Sciatic nerve (tissue), 2 donors: ENCODE measurements at places on chromosomes 3 and 15. TPM values are rescaled to one million over a fixed set of nuclear protein-coding genes. Genes with fewer than 3 reads are reported as not detected.

DNA sequence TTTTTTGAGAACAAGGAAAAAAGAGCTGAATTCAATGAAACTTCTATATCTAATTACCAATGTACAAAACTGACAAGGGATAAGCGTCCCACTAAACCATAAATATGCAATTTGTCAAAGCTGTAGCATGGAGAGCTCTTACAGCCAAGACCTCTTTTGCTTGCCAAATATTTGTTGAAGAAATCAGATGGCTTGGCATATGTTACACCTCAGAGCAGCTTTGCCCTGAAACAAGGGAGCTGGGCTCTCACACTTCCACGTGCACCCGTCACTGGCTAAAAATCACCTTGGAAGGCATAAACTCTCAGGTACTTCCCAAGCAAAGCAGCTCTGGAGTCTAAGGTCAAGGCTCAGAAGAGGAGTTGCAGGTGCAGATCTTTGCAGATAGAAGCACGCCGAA is 324.7 kb upstream of the SLCO3A1 start:
- no peak for DNase-seq

GRCh38 chr3:33313331-33313730 is 36.1 kb downstream of the FBXL2 start:
- no peak for DNase-seq

DNA sequence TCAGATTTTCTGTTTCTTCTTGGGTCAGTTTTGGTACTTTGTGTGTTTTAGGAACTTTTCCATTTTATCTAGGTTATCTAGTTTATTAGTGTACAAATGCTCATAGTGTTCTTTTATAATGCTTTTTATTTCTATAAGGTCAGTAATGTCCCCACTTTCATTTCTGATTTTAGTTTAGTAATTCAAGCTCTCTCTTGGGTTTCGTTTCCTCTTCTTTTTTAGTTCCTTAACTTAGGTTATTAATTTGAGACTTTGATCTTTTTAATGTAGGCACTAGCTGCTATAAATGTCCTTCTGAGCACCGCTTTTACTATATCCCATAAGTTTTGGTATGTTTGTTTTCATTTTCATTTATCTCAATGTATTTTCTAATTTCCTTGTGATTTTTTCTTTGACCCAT is 27.0 kb upstream of the CD200R1L start:
- no peak for DNase-seq

GRCh38 chr3:181725830-181726229 is 14.1 kb downstream of the SOX2 start:
- no peak for DNase-seq

The RARRES1 gene
- total RNA-seq = 264 TPM

The FANCD2 gene
- 3.8 TPM for total RNA-seq

GRCh38 chr3:55524565-55525244 is 37.6 kb upstream of the WNT5A start:
- no peak for DNase-seq

The IL17RD gene
- total RNA-seq = 14.8 TPM

- peak; percentile 66 for DNase-seq
Measured at GRCh38 chr3:194686816-194687637, 1.3 kb downstream of the FAM43A start.

DNA sequence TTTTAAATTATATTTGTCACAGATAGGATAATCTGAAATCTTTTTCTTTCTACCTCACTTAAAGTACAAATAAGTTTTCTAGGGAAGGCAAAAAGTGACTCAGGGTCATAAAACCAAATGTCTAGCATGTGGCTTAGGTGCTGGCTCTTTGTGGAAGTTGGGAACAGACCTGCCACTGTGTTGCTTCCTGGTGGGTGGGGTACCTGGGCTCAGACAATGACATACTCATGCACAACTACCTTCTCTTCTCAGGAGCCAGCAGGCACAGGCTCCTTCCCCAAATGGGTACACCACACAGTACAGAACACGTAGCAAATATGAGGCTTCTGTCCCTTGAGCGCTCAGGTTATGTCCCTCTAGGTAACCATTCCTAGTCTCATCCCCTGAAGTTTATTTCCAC is 40.1 kb upstream of the MUC13 start:
- DNase-seq = no peak

DNA sequence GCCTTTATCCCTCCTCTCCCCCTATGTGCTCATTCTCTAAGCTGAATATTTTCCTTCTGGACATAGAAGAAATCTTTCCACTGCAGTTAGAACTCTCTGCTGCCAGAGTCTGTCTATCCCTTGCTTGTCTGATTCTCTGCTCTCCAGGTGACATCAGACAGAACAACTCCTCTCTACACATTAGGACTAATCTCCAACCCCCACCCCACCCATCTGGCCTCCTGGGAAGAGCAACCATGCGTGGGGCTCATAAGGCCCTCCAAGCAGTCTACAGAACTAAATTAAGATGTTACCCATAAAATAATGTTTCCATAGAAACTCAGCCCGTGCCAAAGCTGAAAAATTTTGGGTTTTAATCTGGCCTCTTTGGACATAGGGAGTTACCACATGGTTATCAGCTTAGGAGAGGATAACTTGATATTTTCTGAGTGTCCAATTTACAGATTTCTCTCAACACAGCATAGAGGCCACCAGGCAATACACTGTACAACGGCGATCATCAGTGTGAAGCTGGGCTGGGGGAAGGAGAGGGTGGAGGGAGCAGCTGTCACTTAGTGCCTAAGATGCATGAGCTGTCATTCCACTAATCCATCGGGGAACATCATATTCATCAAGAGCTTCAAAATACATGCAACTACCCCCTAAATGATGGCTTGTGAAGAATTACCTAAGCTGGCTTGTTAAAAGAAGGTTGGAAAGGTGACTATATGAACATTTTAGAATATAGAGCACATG is 199.4 kb downstream of the CLSTN2 start:
- DNase-seq = no peak

DNA sequence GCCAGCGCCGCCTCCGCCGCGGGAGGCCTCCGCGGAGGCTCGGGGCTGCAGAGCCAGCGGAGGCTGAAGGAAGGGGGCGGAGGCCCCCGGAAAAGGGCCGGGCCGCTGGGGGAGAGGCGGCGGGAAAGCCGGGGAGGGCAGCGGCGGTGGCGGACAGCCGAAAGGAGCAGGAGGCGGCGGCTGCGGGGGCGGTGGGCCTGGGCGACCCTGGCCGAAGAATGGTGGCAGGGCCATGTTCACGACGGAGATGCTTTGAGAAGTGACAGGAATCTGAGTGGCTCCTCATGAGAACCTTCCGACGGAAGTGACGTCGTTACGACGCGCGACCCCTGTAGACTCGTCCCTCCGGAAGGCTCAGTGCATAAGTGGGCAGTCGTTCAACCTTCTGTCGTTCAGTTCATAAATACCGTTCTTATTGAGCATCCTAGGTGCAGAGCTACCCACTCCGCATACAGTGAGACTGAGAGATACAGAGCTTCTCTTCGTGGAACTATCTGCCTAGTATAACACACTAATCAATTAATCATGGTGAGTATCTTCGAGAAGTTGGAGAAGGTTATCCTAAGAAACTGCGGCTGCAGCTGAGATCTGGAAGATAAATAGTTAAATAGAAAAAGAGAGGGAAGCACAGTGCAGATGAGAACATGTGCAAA is at the start of gene PDCD7:
Gene PDCD7 (minus strand): TSS at position 261 of the 653 bp plus-strand sequence. CDS start 27 bp downstream, at position 234.
- peak; percentile 91 for DNase-seq

The ZIC1 gene
- total RNA-seq = 3.8 TPM

DNA sequence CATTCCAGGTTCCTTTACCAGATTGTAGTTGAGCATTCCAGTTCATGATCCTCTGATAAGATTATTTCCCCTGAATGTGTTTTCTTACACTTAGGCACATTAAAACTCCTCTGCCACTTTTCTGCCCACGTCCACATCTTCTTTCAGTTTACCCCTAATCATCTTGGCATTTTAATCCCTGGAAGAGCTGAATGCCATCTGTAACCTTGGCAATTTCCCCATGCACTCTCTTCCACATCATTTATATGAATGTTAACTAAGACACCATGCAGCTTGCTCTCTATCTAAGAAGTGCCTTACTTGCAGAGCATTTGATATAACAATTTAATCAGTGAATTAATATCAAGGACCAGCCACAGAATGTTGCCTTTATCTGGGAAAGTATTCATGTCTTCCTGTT is 25.8 kb downstream of the TIMP4 start:
- DNase-seq = no peak

- peak; percentile 97 for DNase-seq
Measured at GRCh38 chr3:143001369-143002082, at the start of gene U2SURP. TSS of gene U2SURP (plus strand) at chr3:143001570. CDS start at chr3:143001629, 59 bp downstream.

The PCLAF gene
- not detected for total RNA-seq

DNA sequence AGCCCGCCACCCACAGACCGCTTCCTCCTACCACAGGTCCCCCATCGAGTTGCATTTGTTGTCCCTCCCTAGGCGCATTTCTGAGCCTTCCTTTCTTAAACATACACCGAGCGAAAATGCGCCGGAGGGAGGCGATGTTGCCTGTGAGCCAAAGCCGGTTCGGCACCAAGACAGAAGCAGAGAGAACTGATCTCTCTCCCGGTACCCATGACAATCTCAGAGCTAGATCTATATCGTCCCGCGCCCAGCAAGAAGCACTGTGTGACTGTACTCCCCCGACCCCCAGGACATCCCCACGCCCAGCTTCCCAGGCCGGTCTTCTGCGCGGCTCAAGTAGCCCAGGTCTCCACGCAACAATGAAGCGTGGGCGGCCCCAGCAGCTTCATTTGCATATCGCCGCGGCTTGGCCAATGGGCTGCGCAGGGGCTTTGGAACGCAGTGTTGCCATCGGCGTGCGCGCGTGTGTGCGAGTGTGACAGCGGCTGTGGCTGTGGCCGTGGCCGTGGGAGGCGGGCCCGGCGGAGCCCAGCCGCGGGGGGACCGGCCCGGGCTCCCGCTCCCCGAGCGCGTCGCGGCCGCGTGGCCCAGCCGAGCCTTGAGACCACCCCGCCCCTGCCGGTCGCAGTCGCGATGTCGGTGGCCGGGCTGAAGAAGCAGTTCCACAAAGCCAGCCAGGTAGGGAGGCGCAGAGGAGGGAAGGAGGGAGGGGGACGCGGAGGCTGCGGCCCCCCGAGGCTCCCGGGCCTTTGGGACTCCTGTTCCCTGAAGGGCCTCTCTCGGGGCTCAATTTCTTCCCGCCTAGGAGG is at the start of gene SH3GL3:
Gene SH3GL3 (plus strand): TSS at position 438 of the 806 bp plus-strand sequence. CDS start 193 bp downstream, at position 631.
- DNase-seq = peak; percentile 84

DNA sequence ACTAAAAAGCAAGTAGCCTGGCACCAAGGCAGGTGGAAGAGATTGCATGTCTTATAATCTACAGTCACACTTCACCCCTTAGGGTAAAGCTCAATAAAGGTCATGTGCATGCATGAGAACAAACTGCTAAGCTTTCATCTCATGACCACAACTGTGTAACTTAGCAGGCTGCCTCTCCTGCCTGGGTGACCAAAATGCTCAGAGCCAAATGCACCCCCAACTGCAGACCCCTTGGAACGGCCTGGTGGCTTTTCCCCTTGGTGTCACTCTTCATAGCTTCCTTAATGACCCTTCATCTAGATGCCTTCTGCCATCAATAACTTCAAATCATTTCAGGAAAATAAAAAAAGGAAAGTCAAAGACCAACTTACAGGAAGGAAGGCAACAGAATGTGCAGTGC is 88.1 kb downstream of the ADAMTS17 start:
- no peak for DNase-seq

DNA sequence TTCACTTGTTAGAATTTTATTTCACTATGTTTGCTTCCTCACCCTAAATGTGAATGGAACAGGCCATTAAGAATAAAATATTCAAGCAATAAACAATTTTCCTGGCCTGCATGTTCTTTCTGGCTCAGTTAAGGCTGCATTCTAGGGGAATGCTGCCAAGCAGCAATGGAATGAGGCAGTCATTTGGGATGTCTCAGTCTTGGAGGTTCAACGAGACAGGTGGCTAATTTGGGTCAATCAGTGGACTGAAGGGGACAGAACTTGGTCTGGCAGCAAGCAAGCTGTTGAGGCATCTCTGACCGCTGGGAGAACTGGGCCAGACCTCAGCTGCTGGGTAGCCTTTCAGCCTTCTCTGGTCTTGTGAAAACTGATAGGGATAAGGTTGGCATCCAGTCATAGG is 241.6 kb downstream of the NLGN1 start:
- DNase-seq = no peak

DNA sequence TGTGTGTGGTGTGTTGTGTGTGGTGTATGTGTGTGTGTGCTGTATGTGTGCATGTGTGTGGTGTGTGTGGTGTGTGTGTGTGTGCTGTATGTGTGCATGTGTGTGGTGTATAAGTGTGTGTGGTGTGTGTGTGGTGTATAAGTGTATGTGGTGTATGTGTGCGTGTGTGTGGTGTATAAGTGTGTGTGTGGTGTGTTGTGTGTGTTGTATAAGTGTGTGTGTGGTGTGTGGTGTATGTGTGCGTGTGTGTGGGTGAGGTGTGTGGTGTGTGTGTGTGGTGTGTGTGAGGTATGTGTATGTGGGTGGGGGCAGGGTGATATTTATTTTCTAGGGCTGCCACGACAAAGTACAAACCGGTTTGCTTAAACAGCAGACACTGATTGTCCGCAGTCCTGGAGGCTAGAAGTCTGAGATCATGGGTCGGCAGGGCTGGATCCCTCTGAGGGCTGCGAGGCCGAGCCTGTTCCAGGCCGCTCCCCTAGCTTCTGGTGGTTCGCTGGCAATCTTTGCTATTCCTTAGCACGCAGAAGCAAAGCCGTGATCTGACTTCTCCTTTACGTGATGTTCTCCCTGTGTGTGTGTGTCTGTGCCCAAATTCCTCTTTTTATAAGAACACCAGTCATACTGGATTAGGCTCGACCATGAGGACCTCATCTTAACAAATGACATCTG is 160.2 kb downstream of the XXYLT1 start:
- DNase-seq = peak; percentile 74

DNA sequence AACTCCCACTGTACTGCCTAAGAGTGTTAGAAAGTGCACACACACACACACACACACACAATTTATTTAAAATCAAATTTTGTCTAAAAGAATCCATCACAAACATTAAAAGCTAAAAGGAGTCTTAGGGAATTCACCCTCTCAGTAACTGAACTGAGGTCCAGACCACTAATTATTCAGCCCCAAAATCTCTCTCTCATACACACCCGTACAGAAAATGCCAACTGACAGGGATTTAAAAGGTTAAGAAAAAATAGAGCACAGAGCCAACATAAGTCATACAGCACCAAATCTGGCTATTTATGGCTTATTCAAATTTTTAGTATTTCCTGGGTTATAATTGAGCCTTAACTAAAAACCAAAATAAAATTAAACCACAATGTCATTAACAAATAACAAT is 20.7 kb downstream of the GBE1 start:
- DNase-seq = no peak

GRCh38 chr3:151146071-151146730 is 56.8 kb downstream of the GPR171 start:
- DNase-seq = peak; percentile 82

DNA sequence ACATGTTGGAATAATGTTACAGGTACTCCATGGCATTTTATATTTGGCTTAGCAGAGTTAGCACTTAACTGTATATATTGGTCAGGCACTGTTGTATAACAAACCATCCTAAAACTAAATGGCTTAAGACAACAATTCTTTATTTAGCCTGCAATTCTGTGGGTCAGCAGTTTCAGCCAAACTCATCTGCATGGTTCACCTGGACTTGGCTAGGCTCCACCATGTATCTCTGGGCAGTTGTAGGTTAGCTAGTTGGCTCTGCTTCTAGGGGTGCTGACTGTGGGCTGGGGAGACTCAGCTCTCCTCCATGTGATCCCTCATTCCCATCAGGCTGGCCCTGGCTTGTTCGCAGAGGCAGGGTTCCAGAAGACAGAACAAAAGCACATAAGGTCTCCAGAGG is 34.4 kb downstream of the RARB start:
- DNase-seq = no peak

The PRR20G gene
- total RNA-seq = not detected

GRCh38 chr3:59178698-59179097 is 128.9 kb upstream of the CFAP20DC start:
- no peak for DNase-seq

The SERPINI1 gene
- 10.4 TPM for total RNA-seq

- no peak for DNase-seq
Measured at GRCh38 chr3:4512895-4513616, 19.9 kb downstream of the ITPR1 start.

- no peak for DNase-seq
Measured at GRCh38 chr3:112477891-112478290, 21.4 kb downstream of the BTLA start.
